Activated CD4-positive, alpha-beta T cell treated with anti-CD3 and anti-CD28 coated beads for 36 hours (primary cell): ENCODE measurements at places on chromosomes 7 and 10.

GRCh38 chr10:108852211-108852610 lies 1071.1 kb downstream of the XPNPEP1 start:
- no peak for DNase-seq

DNA sequence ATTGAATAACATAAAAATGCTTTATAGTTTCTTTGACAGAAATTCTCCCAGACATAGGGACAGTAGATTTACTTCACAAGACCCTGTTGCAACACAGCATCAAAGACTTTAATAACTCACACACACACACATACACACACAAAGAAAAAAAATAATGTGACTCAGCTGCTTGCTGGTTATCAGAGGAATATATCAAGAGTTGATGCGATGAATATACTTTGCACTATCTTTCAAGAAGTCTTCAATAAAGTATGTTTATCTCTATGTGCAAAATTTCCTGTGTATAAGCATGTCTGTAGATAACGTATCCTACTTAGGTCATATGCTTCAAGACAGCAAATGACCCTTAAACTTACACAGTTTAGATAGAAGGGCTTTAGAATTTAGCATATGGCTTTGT lies 243.1 kb downstream of the ARL4A start:
- no peak for DNase-seq

DNA sequence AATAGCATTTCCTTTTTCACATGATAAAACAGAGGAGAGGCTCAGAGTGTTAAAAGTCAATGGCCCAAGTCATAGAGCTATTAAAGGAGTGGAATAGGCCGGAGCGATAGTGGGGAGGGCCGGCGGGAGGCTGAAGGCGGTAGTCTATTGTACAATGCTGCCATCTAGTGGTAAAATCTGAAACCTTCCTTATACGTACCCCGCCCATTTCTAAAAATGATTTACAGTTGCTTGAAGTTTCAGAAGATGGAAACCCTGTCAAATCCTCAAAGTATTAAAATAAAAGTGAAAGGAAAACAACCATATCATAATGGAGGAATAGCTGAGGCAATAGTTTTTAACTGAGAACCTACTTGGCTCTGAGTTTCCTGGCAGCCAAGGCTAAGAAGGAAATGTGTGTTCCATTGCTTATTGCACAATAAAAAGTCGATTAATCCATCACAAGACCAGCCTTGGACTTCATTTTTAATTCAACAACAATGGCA lies 209.1 kb downstream of the CCSER2 start:
- peak; percentile 55 for DNase-seq

- DNase-seq, result no peak
These were observed 68.5 kb downstream of the TET1 start for GRCh38 chr10:68628576-68629127.

GRCh38 chr7:50121286-50121685 lies 28.2 kb upstream of the ZPBP start:
- no peak for DNase-seq

GRCh38 chr10:31426401-31426800 lies 107.4 kb downstream of the ZEB1 start:
- DNase-seq, result no peak

GRCh38 chr10:73871295-73872189 lies 2.8 kb downstream of the CAMK2G start:
- DNase-seq, result no peak

- DNase-seq, result no peak
These were observed 134.1 kb downstream of the GFRA1 start for GRCh38 chr10:116138897-116139296.

- no peak for DNase-seq
These were observed 39.9 kb upstream of the NRBF2 start for GRCh38 chr10:63093227-63093626.

DNA sequence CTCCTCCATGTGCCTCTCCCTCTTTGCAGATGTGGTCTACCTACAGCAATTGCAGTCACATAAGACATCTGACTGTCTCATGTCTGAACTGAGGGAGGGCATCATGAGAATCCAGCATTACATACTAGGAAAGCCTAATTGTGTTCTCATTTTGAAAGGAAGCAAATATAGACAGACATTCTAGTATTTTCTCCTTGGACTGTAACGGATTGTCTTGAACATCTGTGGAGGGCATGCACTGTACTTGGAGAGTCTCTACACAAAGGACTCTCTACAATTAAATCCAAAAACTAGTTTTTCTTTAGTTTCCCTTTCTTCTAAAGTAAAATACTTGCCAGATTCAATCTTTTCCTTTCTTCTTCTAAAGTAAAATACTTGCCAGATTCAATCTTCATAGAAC lies 34.7 kb upstream of the TRIL start:
- no peak for DNase-seq
